NCI-H1105 (cell line): ENCODE measurements at places on chromosomes 12 and 14.

DNA sequence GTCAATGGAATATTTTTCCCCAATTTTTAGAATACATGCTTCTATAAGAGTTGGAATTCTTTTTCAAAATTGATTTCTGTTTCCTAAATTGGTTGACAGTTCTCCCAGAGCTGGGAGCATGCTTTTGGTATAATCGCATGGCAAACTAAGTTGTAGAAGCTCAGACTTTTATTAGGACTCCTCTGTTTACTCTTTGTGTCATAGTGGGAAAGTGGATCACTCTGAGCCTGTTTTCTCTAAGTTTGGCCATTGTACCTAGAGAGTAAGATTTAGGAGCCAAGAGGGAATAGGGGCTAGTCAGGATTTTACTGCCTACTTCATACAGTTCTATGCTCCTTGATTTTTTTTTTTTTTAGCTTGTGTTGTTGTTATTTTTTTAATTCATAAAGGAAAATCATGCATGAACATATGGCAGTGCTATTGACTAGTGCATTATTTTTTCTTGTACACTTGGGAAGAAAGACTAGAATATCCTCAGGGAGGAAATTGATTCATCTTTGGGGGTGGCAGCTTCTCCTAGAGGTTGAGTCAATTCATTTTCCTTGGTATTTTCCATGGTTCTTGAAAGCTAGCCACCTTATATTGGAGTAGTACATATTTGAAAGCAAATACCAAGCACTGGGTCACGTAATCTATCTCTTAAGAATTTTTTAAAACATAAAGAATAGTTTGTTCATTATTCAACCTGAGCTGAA is 77.7 kb upstream of the TRAF3 start:
- no peak for DNase-seq

- no peak for DNase-seq
Measured at GRCh38 chr12:113826805-113827538, 139.2 kb downstream of the RBM19 start.

GRCh38 chr14:37824939-37825712 is 229.7 kb downstream of the TTC6 start:
- DNase-seq = no peak

GRCh38 chr14:29558516-29558915 is 369.1 kb downstream of the PRKD1 start:
- no peak for DNase-seq

DNA sequence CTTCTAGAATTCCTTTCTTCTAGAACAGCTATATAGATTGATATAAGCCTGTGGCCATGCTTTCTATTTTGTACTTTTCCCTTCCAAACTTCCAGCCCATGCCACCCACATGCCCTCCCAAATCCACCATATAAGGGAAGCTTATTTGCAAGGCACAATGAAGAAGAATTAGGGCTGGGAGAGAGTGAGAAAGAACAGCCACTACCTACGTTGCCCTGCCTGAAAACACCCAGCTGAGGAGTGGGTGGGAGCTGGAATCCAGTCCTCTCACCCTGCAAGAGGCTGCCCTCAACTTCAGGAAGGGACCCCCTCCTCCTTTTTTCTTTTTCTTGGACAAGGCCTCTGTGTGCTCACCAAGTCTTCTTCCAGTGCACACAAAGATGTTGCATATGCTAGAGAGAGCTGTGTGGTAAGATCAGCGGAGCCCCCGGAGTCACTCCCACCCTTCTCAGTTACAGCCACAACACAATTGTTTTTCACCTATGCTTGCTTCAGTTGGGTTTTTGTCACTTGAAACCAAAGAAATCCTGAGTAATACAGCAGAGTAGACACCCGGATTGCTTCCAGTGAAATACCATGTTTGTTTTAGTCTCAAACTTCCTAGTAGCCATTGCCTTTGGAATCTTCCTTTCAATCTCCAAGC is 38.8 kb downstream of the CDKL1 start:
- DNase-seq = no peak

- no peak for DNase-seq
Measured at GRCh38 chr12:6264402-6265037, 46.0 kb upstream of the PLEKHG6 start.

- DNase-seq = peak; percentile 88
Measured at GRCh38 chr12:31868965-31869364, 90.2 kb upstream of the RESF1 start.

DNA sequence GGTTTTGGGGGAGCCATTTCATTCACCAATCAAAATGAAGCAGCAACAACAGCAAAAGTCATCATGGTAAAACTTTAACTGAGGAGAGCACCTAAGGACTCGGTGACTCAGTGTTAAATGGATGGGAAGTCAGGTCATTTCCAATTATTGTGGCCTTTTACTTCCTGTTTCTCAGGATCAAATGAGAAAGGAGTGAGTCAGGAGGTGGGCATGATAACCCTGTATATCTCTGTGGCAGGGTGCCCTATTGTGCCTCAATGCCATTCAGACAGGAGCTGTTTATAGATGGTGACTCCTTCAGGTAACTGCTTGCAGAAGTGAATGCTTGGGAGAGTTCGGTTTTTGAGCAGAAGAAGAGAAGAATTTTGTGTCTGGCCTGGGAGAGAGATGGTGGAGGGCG is 135.5 kb upstream of the CPM start:
- no peak for DNase-seq

- DNase-seq = no peak
Measured at GRCh38 chr14:85897808-85898207, 367.9 kb downstream of the FLRT2 start.

DNA sequence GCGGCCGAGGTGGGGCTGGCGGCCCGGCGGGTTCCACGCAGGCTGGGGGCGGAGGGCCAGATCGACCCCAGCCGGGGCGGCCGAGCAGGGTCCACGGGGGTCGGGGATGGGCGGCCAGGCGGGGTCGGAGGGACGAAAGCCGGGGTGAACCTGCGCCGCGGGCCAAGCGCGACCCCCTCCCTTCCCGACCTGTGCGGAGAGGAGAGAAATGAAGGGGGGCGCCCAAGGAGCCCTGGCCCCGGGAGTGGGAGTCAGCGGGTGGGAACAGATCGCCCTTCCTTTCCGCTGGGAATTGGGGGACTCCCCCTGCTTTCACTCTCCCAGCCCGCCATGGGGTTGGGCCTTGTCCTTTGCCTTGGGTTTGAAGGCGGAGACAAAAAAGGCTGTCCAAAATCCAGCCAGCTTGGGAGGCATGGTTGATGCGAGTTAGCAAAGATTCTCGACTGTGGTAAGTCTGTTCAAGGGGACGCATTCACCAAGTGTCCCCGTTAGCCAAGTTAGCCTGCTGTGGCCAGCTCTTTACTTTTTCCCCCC is 559 bp upstream of the CKAP4 start:
- peak; percentile 17 for DNase-seq

DNA sequence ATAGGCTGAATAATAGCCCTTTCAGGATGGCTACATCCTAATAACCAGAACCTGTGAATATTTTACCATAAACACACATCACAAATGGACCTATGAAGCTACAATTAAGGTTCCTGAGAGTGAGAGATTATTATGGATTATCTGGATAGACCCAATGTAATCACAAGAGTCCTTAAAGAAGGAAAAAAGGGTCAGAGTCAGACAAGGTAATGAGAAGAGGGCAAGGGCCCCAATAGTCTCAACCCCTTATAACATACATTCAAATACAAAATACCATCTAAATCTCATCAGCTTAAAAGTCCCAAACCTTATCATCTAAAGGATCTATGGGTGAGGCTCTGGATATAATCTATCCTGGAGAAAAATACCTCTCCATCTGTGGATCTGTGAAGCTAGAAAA is 64.7 kb downstream of the GARIN6 start:
- no peak for DNase-seq

GRCh38 chr12:5913387-5913786 is 31.7 kb downstream of the ANO2 start:
- DNase-seq = no peak

DNA sequence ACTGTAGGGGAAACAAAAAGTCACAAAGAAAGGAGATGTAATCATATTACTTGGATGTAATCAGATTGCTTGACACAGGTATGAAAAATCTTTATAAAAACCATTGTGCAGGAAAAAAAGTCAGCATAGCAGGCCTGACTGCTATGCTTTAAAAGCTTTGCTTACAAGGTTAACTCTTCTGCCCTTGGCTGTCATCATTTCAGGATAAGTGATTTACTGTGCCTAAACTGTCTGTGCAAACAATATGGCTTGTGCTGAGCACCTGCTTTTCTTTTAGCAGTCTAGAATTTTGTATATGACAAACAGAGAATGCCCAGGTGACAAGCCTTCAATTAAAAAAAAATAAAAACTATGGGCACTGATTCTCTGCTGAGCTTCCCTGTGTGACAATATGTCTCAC is 63.8 kb upstream of the PLEKHG7 start:
- peak; percentile 63 for DNase-seq

DNA sequence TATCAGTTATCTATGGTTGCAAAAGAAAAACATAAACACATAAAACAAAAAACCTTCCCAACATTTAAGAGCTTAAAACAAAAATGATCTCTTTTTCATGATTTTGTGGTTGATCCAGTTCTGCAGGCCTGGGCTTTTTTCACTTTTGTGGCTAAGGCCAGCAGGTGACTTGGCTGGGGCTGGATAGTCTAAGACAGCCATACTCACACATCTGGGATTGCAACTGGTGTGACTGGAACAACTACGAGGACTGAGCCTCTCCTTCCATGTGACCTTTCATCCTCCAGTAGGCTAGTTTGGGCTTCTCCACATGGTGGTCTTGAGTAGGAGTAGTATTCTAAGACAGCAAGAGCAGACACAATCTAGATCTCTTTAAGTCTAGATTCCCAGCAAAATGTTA is 7.2 kb upstream of the PKP2 start:
- DNase-seq = no peak

DNA sequence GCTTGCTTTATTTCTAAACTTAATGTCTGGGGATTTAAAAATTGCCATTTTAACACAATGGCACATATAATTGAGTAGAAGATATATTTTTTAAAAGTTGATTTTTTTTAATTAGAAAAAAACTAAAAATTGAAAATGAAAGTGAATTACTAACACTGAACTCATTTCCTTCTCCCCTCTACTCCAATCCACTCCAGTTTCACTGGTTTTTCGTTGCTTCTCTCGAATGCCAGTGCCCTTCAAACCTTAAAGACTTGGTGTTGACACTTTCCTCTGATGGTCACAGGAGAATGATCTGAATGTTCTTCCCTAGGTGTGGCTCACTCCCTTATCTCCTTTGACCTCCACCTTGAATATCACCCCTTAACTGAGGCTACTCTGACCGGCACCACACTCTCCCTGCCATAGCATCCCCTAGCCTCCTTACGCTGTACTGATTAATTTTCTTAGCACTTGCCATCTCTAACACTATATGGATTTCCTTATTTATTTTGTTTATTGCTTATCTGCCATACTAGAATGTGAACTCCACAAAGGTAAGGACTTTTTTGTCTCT is 107.1 kb downstream of the LIN7A start:
- DNase-seq = no peak
